ENCODE measurements at places on chromosomes 1 and 21. TPM values are rescaled to one million over a fixed set of nuclear protein-coding genes. Genes with fewer than 3 reads are reported as not detected.

DNA sequence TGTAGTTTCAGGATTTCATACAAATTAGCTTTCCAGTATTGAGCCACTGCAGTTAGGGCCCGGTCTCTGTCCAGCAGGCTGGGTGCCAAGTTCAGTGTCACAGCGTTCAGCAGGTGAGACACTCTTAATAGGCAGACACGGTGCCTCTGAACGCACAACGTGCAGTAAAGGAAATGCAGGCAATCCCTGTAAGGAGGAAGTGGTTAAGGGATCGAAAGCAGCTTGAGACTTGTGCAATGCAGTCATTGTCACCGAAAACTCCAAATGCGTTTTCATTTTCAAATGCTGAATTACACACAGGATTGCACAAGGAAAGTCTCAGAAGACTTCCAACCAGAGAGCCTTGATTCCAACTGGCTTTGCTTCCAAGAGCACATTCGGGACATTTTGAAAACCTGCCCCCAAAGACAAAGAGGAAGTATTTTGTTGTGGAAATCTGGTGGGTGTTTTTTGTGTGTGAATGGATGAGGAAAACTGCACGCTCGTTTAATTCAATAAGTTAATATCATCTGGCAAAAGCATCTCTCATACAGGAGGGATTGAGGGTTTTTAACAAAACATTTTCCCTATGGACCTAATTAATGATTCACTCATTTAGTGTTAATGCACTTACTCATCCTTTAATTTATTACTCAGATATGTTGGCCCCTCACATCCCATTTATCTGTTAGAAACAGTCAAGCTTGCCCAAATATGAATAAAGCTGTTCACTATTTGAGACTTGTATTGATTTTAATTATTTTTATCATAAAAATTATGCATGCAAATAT is 61.6 kb downstream of the PTGS2 start:
- DNase-seq, result no peak

DNA sequence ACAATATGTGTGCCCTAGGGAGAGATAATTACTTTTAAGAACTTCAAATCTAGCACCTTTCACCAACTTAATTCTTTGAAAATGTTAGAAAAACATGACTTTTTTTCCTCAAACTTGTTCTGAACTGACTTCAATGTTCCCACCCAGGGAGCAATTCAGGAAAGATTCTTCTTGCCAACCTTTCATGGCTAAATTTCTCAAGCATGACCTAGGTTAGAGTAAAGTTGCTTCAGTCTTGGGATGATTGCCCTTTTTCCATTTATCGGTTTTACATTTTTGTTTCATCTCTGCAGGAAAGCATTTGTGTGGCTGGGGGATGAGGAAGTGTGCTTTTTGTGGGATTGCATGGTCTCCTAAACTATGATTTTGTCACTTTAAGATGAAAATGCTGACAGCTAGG is 647.7 kb downstream of the LTN1 start:
- no peak for DNase-seq

GRCh38 chr1:155272466-155273342 is 600 bp downstream of the CLK2 start:
- peak; percentile 86 for DNase-seq

GRCh38 chr1:79364896-79365295 is 358.4 kb upstream of the ADGRL4 start:
- no peak for DNase-seq

- DNase-seq, result no peak
Measured at GRCh38 chr1:228848406-228848805, 113.1 kb downstream of the RHOU start.

DNA sequence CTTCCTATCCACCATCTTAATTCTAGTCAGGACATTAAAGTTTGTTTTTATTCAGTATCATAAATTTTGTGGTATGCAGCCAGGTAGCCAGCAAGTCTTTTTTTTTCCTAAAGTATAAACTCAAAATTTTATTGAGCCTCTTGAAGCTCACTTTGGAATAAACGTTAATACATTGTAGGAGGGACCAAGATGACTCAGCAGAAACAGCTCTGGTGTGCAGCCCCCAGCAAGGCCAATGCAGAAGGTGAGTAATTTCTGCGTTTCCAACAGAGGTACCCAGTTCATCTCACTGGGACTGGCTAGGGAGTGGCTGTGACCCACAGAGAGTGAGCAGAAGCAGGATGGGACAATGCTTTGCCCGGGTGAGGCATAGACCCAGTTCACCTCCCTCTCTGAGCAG is 9.7 kb upstream of the OR2M3 start:
- DNase-seq, result no peak

- no peak for DNase-seq
Measured at GRCh38 chr1:21852282-21853130, 40.4 kb downstream of the LDLRAD2 start.

GRCh38 chr1:40034869-40035268 is 5.7 kb upstream of the CAP1 start:
- DNase-seq, result no peak

DNA sequence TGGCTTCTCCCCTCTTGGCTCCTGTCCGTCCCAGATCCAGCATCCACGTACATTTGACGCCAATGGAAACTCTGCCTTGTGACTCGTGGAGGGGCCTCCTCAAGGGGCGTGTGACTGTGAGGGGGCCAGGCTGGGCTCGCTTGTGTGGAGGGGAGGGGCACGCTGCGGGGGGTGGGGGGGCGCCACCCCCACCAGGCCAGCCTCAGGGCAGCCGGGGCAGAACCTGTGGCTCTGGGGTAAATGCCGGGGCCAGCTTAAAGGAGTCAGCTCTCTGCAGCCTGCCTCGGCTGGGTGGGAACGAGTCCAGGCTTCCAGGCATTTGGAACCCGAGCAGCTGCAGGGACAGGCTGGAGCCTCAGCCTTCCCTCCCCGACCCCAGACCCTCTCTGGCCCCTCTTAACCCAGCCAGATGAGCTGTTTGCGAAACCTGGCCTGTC is 94.1 kb downstream of the SIK1 start:
- DNase-seq, result no peak

GRCh38 chr1:114236517-114236916 is 82.8 kb upstream of the SYT6 start:
- DNase-seq, result no peak

DNA sequence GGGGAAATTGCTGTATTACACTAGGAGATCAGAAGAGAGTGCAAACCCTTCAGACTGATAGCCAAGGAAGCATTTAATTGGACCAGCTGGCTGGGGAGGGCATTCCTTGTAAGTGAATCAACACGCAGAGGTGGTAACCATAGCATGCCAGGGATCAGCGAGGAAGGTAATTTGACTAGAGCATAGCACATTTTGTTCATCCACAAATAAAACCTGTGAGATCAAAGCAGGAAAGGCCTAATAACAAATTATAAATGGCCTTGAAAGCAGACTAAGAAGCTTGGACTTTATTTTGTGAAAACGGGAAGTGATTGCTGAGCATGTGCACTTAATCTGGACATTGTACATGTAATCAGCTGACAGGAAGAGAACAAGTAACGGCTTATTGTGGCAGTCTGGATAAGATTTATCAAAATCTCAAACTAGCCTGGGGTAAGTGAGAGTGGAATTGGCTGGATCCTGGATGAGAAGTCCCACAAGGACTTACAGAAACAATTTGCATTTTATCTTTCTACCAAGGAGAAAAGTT is 11.7 kb upstream of the CD55 start:
- no peak for DNase-seq

DNA sequence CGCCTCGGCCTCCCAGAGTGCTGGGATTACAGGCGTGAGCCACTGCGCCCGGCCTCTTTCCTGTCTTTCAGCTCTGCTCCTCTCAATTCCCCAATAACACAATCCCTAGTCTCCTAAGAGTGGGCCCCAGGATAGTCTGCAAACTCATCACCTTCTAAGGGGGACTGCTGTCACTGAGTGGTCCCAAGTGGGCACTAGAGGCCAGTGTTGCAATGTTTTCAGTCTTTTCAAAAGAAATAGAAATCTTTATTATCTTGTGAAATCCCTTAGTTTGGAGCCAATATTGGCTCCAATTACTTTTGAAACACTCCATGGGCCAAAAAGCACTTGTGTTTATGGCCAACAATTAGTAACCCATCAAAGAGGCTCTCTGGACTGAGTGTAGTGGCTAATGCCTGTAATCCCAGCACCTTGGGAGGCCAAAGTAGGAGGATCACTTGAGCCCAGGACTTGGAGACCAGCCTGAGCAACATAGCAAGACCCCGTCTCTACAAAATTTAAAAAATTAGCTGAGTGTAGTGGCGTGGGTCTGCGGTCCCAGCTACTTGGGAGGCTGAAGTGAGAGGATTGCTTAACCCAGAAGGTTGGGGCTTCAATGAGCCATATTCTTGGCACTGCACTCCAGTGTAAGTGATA is 28.6 kb upstream of the ZNF697 start:
- no peak for DNase-seq

GRCh38 chr1:112312315-112312714 is 83.7 kb upstream of the CTTNBP2NL start:
- no peak for DNase-seq

GRCh38 chr21:43345746-43346409 is 81.1 kb downstream of the SIK1 start:
- DNase-seq, result no peak

DNA sequence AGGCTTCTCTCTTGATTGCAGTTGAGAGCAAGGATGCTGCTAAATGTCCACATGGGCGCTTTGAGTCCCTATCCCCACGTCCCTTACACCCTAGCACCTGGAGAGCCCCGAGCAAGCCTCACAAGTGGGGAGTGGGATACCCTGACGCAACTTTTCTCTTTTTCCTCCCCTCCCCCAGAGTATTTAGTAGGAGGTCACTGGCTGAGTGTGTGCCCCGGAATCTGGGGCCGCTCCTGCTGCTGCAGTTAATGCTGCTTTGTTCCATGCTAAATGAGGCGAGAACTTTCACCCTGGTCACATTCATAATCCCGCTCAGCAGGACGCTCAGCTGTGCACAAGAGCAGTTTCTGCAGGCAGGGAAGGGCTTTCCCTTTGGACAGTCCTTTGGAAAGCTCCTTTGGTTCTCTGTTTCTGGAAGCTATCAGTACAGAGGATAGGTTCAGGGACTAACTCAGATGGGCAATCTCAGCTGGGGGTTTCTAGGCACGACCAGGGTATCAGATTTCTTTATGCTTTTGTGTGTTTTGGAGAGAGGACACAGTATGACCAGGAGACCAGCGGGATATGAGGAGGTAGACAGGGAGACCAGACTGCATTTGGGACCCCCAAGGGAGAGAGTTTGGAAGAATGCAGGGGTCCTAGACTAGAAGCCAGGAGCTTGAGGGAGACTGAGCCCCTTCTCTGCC is 75.9 kb downstream of the NOS1AP start:
- no peak for DNase-seq

- DNase-seq, result no peak
Measured at GRCh38 chr1:185670187-185670627, 64.0 kb upstream of the HMCN1 start.

DNA sequence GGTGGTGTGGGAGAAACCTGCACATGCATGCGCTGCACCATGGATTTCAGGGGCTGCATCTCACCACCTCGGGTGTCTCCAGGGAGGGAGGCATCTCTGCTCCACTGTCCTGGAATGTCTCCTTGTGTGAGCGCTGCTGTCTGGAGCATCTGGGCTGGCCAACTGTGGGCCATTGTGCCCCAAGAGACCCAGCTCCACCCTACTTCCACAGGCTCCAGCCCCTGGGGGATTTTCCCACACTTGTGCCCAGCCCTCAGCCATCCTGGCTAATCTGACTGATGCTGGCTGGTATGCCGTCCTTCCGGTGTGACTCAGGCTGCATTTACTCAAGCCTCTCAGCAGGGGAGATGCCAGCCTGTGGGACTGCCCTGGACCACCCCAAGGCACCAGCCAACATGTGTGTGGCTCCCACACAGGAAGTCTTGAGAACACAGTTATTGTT is 62.0 kb downstream of the TRIM11 start:
- no peak for DNase-seq

GRCh38 chr1:109395602-109396512 is 1.9 kb downstream of the SORT1 start:
- DNase-seq, result no peak

- no peak for DNase-seq
Measured at GRCh38 chr21:26798856-26799751, 46.1 kb downstream of the ADAMTS1 start.

GRCh38 chr1:36168514-36168913 is 12.6 kb downstream of the MAP7D1 start:
- DNase-seq, result no peak

- DNase-seq, result no peak
Measured at GRCh38 chr1:41184446-41184845, 57.7 kb downstream of the SCMH1 start.

Gene HSD3B1
- total RNA-seq, result not detected

Gene GOLPH3L
- 26.6 TPM for total RNA-seq

Gene VWA5B1
- total RNA-seq, result not detected

Gene DNAJC28
- 2.1 TPM for total RNA-seq

Gene ITPKB
- total RNA-seq, result 30.0 TPM

Gene AZIN2
- 10.4 TPM for total RNA-seq
